ENCODE measurements at places on chromosomes 16 and 17.

- DNase-seq = no peak
Measured at GRCh38 chr16:51134269-51134812, 16.7 kb downstream of the SALL1 start.

- DNase-seq = peak; percentile 15
Measured at GRCh38 chr17:29595943-29596774, 3.2 kb downstream of the ANKRD13B start.

- no peak for DNase-seq
Measured at GRCh38 chr17:66654106-66654740, 180.7 kb upstream of the CACNG5 start.

GRCh38 chr16:11738742-11739544 lies 3.7 kb downstream of the TXNDC11 start:
- DNase-seq = no peak

GRCh38 chr16:67734731-67735201 lies 15.7 kb upstream of the GFOD2 start:
- DNase-seq = no peak

- peak; percentile 60 for DNase-seq
Measured at GRCh38 chr17:45052052-45052772, 780 bp upstream of the DCAKD start.

GRCh38 chr17:27469256-27469655 lies 13.0 kb downstream of the KSR1 start:
- DNase-seq = no peak
